ENCODE measurements at places on chromosomes 6 and 20.

- DNase-seq: no peak
Observed at GRCh38 chr6:84416043-84416657, 188.7 kb upstream of the CEP162 start.

- DNase-seq: no peak
Observed at GRCh38 chr6:152977556-152977955, 5.3 kb downstream of the FBXO5 start.

GRCh38 chr6:80209430-80209829 is 103.0 kb downstream of the BCKDHB start:
- DNase-seq: no peak

DNA sequence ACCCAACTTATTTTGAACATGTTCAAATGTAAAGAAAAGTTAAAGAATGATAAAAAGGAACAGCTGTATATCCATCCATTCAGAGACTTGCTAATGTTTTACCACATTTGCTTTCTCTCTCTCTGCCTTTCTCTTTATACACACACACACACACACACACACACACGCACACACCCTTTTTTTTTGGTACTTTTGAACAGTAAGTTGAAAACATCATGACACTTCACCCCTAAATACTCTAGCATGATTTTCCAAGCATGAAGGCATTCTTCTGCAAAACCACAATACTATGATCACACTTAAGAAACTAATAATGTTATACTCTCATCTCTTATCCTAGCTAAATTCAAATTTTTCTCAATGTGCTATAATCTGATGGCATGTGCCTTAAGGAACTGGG is 192.3 kb downstream of the UTRN start:
- DNase-seq: no peak

GRCh38 chr6:4805553-4806336 is 29.5 kb downstream of the CDYL start:
- DNase-seq: no peak

DNA sequence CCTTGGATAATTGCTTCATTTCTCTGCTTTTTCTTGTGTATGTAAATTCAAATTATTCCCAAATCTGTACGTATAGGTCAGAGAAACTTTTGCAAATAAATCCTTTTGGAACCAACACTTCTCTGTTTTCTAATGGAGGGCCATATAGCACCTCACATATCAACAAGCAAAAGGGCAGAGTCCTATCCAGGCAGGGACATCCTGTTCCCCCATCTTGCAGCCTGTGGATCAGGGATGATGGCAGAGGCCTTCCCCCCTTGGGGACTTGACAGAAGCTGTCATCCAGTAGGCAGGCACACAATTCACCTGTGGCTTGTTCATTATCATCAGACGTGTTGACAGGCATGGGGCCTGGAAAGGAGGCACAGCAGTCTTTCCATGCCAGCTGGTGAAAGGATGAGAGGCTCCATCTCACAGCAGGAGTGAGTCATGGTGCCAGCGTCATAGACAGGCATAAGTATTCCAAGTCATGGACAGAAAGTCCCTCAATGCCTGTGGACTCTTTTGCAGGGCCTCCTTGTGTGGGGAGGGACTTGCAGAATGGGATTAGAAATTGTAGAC is 31.8 kb upstream of the PLEKHG1 start:
- DNase-seq: no peak

DNA sequence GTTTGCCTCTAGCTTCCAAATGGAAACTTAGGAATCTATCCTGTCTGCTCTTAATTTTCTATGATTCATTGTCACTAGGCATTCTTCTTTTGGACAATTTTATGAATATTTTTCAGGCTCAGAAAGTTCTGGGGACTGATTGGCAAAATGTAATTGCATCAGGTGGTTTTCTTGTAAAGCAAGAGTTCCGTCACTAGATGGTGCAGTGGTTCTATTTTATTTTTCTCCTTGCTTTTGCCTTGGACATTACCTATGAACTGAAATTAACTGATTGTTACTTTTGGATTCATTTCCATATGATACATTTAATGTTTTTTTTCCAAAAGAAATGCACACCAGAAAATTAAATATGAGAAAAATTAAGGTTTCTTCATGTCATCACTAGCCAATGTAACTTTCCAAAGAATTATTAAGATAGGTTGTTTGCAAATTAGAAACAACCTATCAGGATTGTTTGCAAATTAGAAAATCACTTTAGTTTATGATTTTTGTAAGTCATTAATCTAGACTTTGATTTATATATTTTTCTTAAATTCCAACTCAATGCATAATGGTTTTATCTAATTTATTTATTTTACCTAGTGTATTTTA is 48.0 kb downstream of the TMEM170B start:
- peak; percentile 4 for DNase-seq

GRCh38 chr6:168165373-168165772 is 86.4 kb upstream of the FRMD1 start:
- no peak for DNase-seq

GRCh38 chr20:14866841-14867514 is 529.6 kb upstream of the FLRT3 start:
- DNase-seq: no peak

GRCh38 chr6:90461383-90461782 is 125.5 kb downstream of the MAP3K7 start:
- DNase-seq: no peak

GRCh38 chr6:170098428-170099170 is 192.3 kb downstream of the DLL1 start:
- DNase-seq: no peak

- no peak for DNase-seq
Observed at GRCh38 chr20:63908008-63908682, 13.2 kb downstream of the DNAJC5 start.

DNA sequence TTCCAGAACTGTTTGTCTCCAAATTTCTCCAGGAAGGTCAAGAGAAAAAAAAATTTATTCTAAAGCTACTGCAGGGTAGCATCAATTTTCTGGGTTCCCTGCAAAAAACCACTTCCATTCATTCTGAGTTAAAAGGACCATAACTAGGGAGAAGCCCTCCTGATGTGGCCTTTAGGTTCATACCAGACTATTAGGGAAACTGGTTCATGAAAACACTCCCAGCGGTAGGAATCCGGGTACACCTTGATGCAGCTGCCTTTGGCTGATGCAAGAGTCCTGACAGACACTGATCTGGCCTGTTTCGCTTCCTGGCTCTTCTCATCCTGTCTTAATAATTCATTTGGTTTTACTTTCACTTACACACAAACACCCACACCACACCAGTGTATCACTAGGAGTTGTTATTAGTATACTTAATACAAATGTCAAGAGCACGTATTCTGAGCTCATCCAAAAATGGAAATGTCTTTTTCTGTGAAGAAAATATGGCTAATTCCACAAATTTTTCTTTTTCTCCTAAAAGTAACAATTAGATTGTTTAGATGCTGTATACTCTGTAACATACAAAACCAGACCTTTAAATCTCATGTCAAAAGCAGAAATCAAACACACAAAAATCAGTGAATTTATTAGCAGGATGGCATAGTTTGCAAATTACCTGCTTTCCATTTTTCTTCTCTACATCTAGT is 38.4 kb upstream of the ARHGAP18 start:
- peak; percentile 56 for DNase-seq

- peak; percentile 96 for DNase-seq
Observed at GRCh38 chr20:325045-325888, at the start of gene SOX12. Gene SOX12, plus strand, starts transcription at chr20:325552. Its CDS starts 373 bp downstream, at chr20:325925.

GRCh38 chr6:48186746-48187145 is 75.7 kb upstream of the PTCHD4 start:
- DNase-seq: no peak

- DNase-seq: no peak
Observed at GRCh38 chr6:35486005-35486925, 10.6 kb downstream of the TEAD3 start.

- DNase-seq: no peak
Observed at GRCh38 chr6:143934867-143935266, 70.6 kb downstream of the ZC2HC1B start.

DNA sequence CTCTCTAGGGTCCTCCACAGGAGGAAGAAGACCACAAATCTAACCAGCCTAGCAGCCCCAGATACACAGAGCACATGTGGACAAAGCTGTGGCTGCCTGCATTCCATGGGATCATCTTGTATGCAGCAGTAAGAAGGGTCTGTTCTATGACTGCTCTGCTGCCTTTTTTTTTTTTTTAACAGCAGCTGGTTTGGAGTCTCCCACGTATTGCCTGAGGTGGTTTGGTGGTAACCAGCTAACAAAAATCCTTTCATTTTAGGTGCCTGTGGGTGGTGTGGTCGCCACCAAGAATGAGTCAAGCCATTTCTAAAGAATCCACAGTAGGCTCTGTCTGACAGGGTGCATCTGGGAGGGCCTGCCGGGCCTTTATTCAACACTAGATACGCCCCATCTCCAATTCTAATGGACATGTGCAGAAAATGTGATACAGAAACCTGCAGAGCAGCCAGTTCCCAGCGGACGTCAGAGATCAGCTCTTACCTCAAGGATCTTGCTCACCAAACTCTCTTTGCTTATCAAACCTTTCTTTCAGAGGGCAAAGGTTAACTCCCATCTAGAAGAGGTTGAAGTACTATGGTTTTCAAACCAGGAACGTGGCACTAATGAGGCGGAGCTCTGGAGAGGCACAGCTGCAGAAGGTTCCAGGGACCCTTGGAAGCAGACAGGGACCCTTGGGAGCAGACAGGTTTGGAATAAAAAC is 32.0 kb downstream of the GNAS-AS1 start:
- no peak for DNase-seq

- DNase-seq: peak; percentile 96
Observed at GRCh38 chr6:90274451-90275030, 22.1 kb downstream of the BACH2 start.

DNA sequence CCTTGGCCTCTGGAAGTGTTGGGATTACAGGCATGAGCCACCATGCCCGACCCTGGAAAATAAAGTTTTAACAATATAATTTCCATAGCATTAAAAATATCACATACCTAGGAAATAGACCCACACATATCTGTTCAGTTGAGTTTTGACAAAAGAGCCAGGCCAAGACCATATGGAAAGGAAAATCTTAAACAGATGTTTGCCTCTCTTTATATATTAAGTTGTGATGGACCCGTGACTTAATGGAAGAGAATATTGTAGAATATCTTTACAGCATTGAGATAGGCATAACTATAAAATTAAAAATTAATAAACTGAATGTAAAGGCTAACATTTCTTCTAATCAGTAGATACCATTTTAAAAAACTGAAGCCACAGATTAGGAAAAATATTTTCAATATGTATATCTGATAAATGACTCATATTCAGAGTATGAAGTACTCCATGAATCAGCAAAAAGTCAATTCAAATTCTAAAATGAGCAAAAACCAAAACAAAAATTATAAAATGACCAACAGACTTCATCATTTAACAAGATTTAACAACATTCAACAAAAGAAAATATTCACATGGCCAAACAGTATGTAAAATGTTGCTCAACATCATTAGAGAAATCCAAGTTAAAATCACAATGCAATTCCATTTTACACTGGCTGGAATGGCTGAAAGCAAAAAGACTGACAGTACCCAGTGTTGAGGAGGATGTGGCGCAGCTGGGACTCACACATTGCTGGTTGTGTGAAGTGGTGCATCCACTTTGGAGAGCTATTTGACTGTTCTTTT is 43.3 kb downstream of the GTF2H5 start:
- DNase-seq: no peak

DNA sequence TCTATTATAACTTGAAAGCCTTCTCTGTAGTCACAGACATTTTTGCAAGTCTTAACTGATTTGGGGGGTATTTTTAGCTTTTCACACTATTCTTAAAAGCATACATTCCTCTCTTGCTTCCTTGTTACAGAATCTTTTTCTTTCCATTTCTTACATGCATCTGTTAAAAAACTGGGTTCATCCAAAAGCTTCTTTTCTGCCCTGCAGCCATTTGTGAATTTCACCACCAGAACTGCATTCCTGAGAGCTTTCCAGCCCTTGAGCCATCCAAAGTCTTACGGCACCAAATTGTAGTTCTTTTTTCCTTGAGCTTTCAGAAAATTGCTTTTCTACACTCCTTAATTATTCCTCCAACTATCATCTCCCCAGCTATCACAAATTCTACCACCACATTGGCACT is 19.7 kb upstream of the GSTA4 start:
- DNase-seq: no peak

- DNase-seq: no peak
Observed at GRCh38 chr20:49256261-49256660, 21.6 kb downstream of the ZNFX1 start.

DNA sequence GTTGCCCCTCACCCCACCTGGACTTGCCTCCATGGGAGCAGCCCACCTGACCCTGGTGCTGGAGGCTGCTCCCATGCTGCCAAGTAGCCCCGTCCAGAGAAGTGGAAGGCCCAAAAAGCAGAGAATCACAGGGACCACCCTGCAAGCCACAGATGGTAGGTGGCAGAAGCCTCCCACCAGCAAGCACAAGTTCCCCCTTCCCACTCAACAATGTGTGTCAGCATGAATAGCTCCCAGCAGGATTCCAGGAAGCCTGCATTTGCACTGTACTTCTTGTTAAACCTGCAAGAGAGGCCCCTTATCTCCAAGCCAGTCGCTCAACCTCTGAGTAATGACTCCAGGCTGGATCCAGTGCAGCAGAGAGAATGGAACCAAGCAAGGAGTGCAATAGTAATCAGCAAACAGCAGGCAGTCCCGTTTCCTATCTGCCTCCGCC is 180.8 kb upstream of the CST7 start:
- DNase-seq: no peak

- no peak for DNase-seq
Observed at GRCh38 chr6:9155836-9156235, 720.5 kb upstream of the SLC35B3 start.

- DNase-seq: no peak
Observed at GRCh38 chr6:82720992-82721391, 344.6 kb downstream of the UBE3D start.

GRCh38 chr6:149129371-149130077 is 188.0 kb upstream of the TAB2 start:
- DNase-seq: no peak

GRCh38 chr6:132161283-132161682 is 210.1 kb upstream of the CCN2 start:
- DNase-seq: no peak

- no peak for DNase-seq
Observed at GRCh38 chr20:20010639-20011500, 6.3 kb upstream of the NAA20 start.

GRCh38 chr20:61045876-61046585 is 206.0 kb upstream of the CDH4 start:
- no peak for DNase-seq

DNA sequence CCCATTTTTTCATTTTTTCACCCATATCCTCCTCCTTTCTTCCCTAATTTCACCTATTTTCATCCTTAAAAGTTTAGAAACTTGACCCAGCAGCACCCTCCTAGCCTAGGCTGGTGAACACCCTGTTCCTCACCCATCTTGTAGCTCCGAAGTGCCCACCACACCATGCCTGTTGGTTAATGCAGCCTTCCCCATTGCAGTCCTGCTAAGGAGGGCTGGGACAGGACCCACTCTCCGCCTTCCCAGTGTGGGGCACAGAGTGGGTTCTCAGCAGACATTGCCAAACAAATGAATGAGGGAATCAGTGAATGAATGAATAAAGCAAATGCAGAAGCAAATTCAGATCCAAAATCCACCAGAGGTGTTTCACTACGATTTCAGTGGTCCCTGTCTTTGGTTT is 45.7 kb downstream of the CTCFL start:
- no peak for DNase-seq

GRCh38 chr6:97081010-97081590 is 156.6 kb downstream of the KLHL32 start:
- DNase-seq: no peak

- DNase-seq: no peak
Observed at GRCh38 chr6:138104618-138105213, 2.5 kb downstream of the PERP start.

- DNase-seq: no peak
Observed at GRCh38 chr6:71468841-71469700, 180.5 kb downstream of the OGFRL1 start.
